ENCODE measurements at places on chromosomes 6 and 20. TPM values are rescaled to one million over a fixed set of nuclear protein-coding genes. Genes with fewer than 3 reads are reported as not detected.

Gene PAK5
- total RNA-seq, result 0.51 TPM

DNA sequence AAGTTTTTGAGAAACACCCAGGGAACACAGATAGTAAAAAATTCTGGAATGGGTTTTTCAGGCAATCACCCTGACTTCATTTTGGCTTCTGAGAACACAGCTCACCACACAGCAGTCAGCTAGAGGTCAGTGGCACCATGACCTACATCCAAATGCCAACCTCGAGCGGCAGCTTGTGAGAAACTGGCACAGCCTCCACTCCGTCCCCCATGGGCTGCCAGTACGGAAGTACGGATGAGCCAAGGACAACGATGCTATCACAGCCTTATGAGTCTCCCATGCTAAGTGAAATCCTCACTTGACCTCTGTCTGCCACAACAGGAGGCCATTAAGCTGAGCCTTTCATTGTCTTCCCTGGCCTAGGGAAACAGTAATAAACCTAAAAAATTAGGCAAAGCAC is 32.0 kb downstream of the KIF16B start:
- DNase-seq, result no peak

DNA sequence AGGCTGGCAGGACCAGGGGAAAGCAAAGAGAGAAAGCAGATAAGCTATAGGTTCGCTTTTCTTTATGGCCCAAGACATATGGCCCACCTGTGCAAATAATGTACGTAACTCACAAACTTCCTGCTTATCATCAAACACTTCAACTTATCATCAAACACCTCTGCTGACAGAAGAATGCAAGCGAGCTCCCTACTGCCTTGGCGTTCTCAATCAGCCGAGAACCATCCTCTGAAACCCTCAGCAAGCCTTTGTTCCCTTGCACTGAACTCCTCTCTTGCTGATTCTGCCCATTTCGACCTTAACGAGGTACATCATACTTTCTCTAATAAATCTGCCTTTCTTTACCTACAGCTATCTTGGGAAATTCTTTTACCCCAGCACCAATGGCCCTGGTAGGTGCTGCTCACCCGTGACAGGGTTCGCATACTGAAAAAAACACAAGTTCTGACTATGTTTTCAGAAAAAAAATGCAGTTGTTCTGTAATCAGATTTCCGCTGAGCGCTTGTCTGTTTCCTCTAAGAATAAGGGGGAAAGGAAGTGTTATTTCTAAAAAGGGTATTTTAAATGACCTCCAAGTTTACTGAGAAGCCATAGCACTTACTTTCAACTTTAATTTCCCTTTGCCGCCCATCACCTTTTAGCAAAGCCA is 28.3 kb downstream of the SERPINB6 start:
- no peak for DNase-seq

GRCh38 chr6:108247965-108248536 is 12.8 kb downstream of the SNX3 start:
- no peak for DNase-seq

Gene TCP11
- total RNA-seq, result 1.7 TPM

Gene MYCT1
- total RNA-seq, result 44.5 TPM

DNA sequence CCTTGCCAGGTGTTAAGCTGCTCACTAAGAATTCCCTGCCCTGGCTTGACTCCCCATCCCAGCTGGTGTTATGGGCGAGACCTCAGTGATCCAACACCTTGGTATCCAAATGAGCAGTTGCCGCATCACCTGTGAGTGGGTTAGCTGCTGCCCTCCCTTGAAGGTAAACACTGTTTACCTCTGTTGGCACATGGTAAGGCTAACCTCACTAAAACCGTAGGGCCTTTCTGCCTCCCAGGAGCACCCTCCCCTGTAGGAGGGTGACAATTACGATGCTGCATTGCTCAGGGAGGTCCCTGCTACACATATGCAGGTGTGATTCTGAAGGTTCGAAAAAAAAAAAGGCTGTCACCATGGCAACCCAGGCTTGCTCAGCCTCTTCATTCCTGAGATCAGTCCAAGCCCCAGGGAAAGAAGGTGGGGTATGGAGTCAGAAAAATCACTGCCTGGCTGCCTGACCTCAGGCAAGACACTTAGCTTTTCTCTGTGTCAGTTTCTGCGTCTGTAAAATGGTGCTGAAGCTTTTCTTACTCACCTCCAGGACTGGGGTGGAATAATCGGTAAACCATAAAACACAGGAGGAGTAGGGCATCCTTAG is 19.5 kb downstream of the PNPLA1 start:
- DNase-seq, result no peak

Gene DDX43
- 3.0 TPM for total RNA-seq

- DNase-seq, result no peak
These were observed 53.7 kb downstream of the UST start for GRCh38 chr6:148800536-148800935.

GRCh38 chr6:485655-486170 is 94.2 kb downstream of the IRF4 start:
- DNase-seq, result no peak

Gene TBXT
- total RNA-seq, result not detected

- DNase-seq, result no peak
These were observed 31.6 kb downstream of the VEGFA start for GRCh38 chr6:43801495-43802181.

GRCh38 chr6:140537834-140538705 is 1163.6 kb upstream of the CITED2 start:
- DNase-seq, result peak; percentile 50

- peak; percentile 78 for DNase-seq
These were observed at the start of gene COL12A1 for GRCh38 chr6:75205776-75206575. Gene COL12A1, minus strand, starts transcription at chr6:75206053. Its CDS starts 3,261 bp downstream, at chr6:75202792.

Gene TRDN
- total RNA-seq, result 0.11 TPM

Gene SLC22A3
- 30.9 TPM for total RNA-seq

Gene TPBG
- 14.4 TPM for total RNA-seq

DNA sequence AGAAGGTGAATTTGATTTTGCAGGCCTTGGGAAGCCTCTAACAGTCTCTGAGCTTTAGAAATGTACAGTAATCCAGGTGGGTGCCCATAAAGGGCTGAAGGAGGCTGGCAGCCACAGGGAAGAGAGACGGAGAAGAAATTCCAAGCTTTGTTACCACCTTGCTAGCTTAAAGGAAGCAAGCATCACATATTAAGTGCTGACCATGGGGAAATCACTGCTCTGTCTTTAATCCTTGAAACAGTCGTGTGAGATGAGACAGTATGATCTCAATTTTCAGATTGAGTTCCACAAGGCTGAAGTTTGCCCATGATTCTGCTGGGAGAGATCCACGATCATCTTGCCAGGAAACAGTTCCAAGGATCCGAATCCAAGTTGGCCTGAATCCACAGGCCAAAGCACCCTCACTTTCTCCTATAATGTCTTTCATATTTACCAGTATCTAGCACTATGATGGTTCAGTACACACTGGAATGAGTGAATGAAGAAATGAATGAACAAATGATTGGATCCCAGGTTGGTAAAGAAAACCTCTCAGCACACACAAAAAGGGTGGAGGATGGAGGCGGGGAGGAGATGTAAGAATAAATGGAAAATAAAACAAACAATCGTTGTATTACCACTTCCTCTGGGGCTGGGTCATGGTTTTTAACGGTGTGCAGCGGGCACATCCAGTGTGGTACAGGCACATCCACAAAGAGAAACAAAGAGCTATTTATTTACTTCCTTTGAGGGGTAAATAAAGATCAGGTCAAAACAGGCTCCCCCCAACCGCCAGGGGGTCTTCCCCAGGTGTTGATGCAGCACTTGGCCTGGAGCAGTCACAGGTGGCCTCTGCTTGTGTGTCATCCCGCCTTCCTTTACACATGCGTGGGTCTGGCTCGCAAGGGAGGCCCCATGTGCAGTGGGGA is 28.2 kb upstream of the TAF8 start:
- DNase-seq, result peak; percentile 27

DNA sequence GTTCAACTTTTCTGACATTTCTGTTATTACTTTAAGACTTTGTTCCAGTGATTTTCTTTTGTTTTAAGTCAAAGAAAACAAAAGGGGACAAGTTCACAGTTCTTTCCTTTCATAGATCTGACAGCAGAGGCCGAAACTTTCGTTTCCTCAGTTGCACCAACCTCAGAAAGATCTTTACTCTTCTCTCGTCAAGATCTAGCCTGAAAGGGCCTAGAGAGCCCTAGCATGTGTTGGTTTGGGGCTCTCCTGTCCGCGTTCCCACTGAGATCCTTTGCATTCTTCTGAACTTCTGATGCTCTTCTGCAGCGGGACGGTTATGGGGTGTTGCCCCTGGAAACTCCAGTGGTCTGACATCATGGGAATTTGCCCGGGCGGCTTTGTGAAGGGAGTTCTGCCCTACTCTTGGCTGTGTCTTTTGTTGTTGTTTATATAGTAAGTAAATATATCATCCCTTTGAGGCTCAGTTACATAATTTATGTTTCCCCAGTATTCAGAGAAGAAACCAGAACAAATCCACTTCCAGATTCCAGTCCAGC is 129.1 kb downstream of the SASH1 start:
- DNase-seq, result peak; percentile 73

GRCh38 chr6:138035070-138035469 is 72.1 kb downstream of the PERP start:
- no peak for DNase-seq

Gene NUP153
- 29.1 TPM for total RNA-seq

GRCh38 chr6:137799950-137800568 is 67.0 kb upstream of the TNFAIP3 start:
- DNase-seq, result peak; percentile 63

- DNase-seq, result no peak
These were observed 68.7 kb upstream of the TAB2 start for GRCh38 chr6:149248693-149249369.

GRCh38 chr6:120671519-120671918 is 662.8 kb downstream of the TBC1D32 start:
- DNase-seq, result no peak

DNA sequence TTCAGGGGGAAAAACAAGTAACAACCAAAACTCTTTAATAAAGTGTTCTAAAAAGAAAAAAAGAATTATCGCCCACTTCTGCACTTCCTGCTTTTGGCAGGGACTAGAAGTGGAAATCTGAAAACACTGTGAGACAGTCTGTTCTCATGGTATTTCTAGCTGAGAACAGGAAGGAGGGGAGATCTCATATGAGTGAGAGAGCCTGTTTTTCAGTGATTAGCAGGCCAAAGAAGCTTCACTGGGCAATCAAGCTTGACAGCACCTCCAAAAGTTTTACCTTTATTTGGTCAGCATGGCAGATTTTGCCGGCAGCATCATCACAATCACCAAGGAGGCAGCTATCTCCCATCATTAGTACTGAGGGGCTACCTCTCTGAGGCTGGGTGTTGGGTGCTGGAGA is 79.5 kb upstream of the ATXN1 start:
- peak; percentile 56 for DNase-seq

DNA sequence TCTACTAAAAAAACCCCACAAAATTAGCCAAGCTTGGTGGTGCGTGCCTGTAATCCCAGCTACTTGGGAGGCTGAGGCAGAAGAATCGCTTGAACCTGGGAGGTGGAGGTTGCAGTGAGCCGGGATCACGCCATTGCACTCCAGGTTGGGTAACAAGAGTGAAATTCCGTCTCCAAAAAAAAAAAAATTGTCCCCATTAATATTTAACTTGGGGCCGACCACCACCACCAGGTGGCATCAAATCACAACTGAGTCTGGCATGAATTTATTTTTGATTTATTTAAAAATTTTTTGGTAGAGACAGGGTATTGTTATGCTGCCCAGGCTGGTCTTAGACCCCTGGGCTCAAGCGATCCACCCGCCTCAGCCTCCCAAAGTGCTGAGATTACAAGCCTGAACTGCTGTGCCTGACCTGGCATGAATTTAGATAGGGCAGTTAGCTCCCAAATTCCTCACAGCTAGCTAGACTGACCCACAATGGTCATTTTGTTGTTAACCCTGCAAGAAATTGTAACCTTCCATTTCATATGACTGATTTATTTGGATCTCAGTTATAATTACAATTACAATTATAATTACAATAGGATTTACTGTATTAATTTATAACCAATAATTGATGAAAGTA is 17.1 kb upstream of the BEND3 start:
- peak; percentile 62 for DNase-seq

Gene ZNF343
- total RNA-seq, result 8.6 TPM

Gene EIF6
- 47.8 TPM for total RNA-seq

GRCh38 chr6:108497883-108498282 is 62.8 kb upstream of the FOXO3 start:
- peak; percentile 35 for DNase-seq

- no peak for DNase-seq
These were observed 9.0 kb downstream of the MRAP2 start for GRCh38 chr6:84042603-84043002.

Gene C20orf96
- 14.4 TPM for total RNA-seq

- DNase-seq, result no peak
These were observed 30.2 kb downstream of the EPHA7 start for GRCh38 chr6:93389192-93389591.

Gene ATP9A
- total RNA-seq, result 43.6 TPM

Gene BMP2
- 28.8 TPM for total RNA-seq

Gene HLA-DQA2
- total RNA-seq, result 15.3 TPM
